NCI-H146 (cell line): ENCODE measurements at places on chromosomes 5 and 9.

- DNase-seq: no peak
Observed at GRCh38 chr5:31866166-31866565, 227.2 kb downstream of the PDZD2 start.

DNA sequence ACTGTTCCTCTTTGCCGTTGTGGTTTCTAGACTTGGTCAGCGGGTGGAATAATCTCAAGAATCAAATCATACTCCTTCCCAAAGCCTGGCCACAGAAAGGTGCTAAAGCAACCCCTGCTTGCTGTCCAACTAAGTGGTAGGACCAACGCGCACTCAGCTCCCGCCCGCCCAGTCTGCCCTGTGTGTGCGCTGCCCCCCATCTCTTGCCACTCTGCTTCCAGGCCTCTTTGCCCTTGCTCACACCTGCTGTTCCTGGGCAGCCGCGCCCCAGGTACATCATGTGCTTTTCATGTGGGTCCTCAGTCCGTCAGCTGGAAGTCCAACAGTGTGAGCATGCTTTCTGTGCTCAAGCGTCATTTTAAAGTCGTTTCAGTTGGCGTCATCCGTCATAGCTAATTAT, 65.5 kb downstream of the SYK start:
- DNase-seq: no peak

GRCh38 chr9:98372077-98372836, 116.8 kb upstream of the TBC1D2 start:
- DNase-seq: no peak

GRCh38 chr9:77853716-77854115, 177.9 kb downstream of the GNAQ start:
- no peak for DNase-seq

GRCh38 chr5:93893075-93893474, 151.7 kb upstream of the POU5F2 start:
- DNase-seq: peak; percentile 98

GRCh38 chr9:79895232-79895631, 323.5 kb downstream of the TLE4 start:
- DNase-seq: no peak

DNA sequence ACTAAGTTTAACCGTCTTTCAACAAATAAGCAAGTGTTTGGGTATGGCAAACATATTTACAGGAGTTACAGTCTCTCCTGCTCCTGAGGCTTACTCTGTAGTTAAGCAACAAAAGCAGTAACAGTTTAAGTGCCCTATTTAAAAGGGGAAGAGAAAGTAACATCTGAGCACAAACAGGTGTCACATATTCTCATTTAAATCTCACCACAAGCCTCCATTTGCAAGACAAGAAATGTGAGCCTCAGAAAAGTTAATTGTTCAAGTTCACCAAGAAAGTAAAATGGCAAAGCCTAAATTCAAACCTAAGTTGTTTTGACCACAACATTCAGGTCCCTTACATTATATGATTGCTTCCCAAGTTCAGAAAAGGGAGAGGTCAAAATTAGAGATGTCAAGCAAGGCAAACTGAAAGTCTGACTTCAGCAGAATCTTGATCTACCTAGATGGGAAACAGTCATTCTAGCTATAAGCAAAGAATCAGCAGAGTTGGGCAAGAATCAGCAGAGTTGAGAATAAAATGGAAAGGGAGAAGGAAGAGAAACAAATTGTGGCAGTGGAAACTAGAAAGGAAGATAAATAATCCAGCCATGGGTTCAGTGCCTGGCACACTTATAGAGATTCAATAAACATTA, 93.4 kb downstream of the STRBP start:
- no peak for DNase-seq

GRCh38 chr9:14317667-14318320, 3.9 kb upstream of the NFIB start:
- DNase-seq: no peak

DNA sequence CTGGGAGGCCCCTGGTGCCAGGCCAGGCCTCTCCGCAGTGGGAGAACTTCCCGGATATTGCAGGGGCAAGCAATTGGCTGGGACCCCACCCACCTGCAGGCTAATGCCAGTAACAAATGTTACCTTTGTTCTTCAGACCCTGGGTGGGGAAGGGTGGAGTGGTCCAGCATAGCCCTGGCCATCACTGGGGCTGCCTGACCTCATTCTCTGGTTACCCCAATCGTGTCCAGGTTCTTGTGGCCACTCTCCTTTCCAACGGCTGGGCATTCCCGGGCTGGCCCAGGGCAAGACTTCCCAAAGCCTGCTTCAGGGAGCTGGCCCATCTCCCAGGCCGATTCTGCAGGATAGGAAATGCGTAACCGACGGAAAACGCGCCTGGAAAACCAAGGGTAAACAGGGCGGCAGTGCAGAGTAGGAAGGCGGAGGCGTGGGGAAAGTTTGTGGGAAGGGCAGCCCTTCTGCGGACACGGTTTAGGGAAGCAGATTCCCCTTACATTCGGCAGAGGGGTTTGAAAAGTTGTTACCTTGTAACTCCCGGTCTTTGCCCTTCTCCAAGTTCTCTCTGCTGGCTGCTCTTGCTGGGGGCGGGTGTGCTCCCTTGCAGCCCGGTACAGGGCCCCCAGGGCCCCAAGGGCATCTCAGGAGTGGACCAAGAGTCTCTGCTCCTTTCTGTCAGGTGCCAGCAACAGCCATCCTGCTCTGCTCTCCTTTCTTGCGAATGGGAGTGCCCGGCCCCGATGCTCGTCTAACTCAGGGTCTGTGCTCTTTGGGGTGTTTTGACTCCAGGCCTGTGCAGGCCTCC, 3.5 kb downstream of the NRARP start:
- DNase-seq: no peak

- peak; percentile 12 for DNase-seq
Observed at GRCh38 chr5:142600611-142601358, 85.1 kb downstream of the FGF1 start.

- peak; percentile 19 for DNase-seq
Observed at GRCh38 chr5:73442996-73443627, 5.5 kb downstream of the FOXD1 start.

GRCh38 chr9:744046-744712, 97.3 kb upstream of the DMRT1 start:
- no peak for DNase-seq

DNA sequence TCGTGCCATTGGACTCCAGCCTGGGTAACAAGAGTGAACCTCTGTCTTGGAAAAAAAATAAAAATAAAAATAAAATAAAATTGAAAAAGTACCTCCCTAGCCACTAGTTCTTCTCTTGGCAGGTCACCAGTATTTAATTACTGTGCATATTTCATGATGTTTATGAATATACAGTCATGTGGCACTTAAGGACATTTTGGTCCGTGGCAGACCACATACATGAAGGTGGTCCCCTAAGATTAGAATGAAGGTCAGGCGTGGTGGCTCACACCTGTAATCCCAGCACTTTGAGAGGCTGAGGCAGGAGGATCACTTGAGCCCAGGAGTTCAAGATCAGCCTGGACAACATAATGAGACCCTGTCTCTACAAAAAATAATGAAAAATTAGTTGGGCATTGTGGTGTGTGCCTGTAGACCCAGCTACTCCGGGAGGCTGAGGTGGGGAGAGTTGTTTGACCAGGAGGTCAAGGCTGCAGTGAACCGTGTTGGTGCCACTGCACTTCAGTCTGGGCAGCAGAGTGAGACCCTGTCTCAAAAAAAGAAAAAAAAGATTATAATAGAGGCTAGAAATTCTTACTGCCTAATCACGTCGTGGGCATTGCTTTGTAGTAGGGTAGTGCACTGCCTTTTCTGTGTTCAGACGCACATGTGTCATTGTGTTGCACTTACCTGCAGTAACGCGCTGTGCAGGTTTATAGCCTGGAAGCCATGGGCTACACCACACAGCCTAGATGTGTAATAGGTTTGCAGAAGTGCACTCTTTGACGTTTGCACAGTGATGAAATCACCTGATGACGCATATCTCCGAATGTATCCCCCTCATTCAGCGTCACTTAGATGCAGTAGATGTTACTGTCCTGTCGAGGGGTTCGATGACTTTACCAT, 12.8 kb downstream of the EHMT1 start:
- no peak for DNase-seq

DNA sequence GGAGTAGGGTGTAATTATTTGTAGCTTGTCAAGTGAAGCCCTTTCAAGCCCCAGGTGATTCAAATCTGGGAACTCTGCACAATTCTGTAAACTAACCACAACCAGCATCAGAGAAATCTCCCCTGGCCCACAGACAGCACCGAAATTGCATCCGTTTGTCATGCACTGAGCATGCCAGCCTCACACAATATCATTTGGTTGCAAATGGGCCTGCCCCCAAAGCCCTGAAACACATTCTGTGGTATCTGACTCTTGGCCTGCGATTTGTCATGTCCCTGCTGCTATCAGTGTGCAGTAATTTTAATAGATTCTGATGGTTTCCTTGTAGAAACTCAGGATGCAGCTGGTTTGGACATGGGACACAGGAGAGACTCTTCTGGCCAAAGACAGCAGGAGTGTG, 35.3 kb downstream of the SNX24 start:
- no peak for DNase-seq

DNA sequence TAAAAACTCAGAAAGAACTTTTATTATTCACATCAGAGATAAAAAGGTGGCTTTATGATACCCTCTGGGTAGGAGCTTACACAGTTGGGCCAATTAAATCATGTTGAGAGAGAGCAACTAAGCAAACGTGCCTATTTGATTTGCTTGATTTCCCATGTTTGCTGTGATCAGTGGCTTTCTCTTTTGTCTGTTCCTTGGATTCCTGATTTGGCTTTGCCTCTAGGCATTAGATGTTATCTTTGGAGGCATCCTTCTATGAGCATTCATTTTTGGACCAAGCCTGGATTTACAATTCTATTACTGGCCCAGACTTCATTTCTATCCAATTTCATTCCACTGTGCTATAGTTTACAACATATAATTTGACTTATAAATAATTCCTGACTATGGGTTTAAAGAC, 35.9 kb downstream of the VCAN start:
- no peak for DNase-seq

GRCh38 chr5:100889896-100890295, 13.2 kb downstream of the ST8SIA4 start:
- DNase-seq: no peak

DNA sequence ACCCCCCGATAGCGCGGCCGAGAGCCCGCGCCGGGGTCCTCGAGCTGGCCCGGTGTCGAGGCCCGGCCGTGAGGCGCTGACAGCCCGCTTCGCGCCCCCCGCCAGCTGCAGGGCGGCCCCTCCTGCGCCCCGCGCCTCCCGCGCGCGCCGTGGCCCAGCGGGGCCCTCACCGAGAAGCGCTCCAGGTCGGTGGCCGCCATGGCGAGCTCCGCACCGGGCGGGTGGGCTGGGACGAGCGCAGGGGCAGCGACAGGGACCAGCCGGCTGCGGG, 166 bp downstream of the SEPTIN8 start:
- no peak for DNase-seq

DNA sequence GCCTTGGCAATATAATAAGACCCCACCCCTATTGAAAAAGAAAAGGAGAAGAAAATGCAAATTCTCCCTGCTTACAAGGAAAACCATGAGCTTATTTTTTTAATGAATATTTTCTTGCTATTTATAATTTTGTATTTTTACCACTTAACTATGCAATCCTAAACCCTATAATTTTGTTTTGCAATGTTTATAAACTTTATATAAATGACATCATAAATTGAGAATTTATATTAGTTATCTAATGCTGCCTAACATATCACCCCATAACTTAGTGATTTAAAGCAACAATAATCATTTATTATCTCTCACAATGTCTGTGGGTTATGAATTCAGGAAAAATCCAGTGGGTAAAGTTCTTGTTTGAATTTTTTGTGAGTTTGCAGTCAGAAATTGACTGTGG, 369.1 kb downstream of the TAF11L14 start:
- DNase-seq: no peak

DNA sequence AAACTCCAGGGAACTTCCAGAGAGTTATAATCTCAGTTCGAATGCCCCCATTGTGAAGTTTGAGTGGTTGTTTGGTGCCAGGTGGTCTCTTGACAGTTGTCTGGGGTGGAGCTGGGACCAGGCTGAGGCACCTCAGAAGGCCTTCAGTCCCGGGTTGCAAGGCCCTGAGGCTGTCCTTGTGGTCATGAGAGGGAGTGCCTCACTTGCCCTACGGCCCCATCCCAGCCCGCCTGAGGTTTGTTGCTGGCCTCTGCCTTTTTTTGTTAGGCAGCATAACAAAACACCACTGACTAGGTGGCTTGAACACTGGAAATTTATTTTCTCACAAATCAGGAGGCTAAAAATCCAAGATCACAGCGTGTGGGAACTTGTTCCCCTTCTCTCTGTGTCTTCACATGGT, 73.0 kb upstream of the PAPPA start:
- DNase-seq: no peak

GRCh38 chr5:33761139-33761538, 130.7 kb downstream of the ADAMTS12 start:
- no peak for DNase-seq

DNA sequence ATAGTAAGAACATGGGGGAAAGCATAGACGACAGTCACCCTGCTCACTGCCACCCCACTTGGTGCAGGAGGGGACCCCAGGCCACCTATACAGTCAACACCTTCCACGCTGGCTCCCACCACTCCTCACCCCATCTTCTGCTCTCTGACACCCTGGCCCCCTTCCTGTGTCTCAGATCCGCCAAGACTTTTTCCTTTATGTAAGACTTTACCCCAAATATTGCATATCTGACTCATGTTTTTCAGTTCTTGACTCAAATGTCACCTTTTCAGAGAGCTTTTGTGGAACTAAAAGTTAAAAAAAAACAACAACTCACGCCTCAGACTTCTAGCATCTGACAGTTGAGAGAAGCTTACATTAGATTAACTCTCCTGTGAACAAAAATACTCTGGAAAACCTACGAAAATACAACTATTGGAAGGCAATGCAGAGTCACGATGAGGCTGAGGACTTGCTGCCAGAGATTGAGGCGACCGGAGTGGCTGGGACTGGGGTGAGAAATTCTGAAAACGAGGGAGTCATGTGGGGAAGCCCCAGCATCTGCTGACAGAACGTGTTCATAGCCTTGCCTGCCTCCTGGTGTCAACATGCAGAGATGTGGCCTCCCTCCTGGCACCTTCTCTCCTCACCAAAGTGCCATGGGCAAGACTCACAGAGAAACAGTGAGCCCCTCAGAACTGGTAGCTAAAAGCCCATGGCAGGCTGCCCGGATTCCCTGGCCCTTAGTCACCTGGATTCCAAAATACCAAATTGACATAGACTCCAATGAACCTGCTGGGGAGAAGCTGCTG, 22.4 kb upstream of the FCN2 start:
- no peak for DNase-seq

DNA sequence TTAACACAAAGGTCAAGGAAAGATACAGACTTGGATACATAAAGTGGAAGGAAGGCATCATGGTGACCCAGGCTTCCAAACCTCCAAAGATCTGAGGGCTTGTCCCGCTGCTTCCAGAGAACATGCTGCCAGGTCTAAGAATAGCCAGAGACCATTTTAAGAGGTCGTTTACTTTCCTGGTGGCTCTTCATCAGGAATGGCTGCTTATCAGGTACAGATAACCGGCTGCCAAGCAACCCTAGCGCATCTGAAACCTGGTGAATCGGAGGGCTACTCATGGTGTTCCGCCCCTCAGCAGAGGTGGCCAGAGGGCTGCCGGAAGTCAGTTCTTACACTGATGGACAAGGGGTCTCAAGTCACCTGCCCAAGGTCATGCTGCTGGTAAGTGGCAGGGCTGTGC, 251.3 kb upstream of the DAP start:
- DNase-seq: no peak

- DNase-seq: no peak
Observed at GRCh38 chr5:140232731-140233130, 57.7 kb downstream of the CYSTM1 start.

GRCh38 chr5:122967085-122967484, 69.4 kb downstream of the PPIC start:
- DNase-seq: no peak
